ENCODE measurements at places on chromosomes 11 and 22.

GRCh38 chr11:22763166-22763565 lies 66.4 kb downstream of the SVIP start:
- peak; percentile 23 for DNase-seq

DNA sequence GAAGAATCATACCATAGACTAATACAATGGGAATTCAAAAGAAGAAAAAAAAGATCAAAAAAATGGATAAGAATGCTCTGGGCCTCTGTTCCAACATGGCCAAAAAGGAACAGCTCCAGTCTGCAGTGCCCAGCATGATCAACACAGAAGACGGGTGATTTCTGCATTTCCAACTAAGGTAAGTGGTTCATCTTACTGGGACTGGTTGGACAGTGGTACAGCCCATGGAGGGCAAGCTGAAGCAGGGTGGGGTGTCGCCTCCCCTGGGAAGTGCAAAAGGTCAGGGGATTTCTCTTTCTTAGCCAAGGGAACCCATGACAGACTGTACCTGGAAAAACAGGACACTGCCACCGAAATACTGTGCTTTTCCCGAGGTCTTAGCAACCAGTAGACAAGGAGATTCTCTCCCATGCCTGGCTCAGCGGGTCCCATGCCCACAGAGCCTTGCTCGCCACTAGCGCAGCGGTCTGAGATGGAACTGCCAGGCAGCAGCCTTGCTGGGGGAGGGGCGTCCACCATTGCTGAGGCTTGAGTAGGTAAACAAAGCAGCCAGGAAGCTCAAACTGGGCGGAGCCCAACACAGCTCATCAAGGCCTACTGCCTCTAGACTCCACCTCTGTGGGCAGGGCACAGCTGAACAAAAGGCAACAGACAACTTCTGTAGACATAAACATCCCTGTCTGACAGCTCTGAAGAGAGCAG lies 428.4 kb downstream of the MN1 start:
- DNase-seq, result peak; percentile 31

DNA sequence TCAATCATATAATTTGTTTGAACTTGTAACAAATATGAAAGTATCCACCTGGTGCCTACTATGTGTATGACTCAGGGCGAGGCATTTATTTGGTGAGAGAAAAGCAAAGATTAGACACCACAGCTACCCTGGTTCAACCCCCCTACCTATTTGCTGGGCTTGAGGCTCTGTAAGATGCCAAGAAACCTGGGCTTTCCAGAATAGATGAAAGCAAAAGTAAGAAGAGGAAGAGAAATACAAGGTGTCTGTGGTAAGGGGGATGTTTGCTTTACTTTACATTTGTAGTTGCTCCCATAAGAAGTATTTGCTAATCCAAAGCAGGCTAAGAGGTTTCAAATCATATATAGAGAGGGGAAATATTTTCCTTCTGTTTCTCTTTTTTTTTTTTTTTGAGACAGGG lies 61.7 kb downstream of the DDI1 start:
- DNase-seq, result no peak

GRCh38 chr11:2714871-2715270 lies 15.1 kb upstream of the KCNQ1OT1 start:
- no peak for DNase-seq

DNA sequence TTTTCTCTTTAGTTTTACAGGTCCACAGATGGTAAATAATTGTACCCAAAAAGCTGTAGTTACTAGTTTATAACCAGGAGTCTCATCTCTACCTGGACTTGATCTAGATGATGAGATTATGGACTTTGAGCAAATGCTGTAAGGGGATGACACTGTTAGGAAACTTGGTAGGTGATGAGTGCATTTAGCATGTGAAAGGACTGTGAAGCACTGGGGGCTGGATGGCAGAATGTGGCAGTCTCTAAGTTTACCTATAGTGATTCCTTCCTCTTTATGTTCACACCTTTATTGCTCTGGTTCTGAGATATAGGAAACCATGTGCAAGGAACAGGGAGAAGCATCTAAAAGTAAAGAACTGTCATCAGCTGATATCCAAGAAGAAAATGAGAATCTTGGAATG lies 230.7 kb upstream of the CHORDC1 start:
- DNase-seq, result no peak

DNA sequence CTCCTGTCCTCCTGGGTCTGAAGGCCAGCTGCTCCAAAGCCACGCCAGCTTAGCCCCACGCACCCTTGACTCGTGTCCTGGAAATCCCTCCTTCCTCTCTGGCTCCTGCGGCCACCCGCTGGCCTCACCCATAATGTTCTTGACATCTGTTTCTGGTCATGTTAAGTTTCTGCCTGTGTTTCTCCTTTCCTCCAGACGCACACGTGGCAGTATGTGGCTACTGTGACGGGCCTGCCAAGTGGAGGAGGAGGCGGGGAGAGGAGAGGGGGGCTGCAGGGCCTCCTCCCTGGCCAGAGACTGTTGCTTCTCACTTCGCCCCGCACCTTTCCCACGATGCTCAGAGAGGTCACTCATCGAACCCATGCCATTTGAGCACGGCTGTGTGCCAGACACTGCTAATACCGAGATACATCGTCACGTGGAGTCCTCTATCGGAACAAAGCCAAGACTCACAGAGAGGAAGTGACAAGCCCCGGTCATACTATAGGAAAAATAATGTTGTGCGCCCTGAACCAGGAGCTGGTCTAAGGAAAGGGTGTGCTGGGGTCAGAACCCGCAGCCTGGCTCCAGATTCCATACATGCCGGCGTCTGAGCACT lies 11.5 kb downstream of the C1QTNF6 start:
- DNase-seq, result peak; percentile 64

- peak; percentile 84 for DNase-seq
Observed at GRCh38 chr11:128716661-128717210, 22.9 kb downstream of the FLI1 start.

GRCh38 chr22:20558534-20558933 lies 51.1 kb downstream of the MED15 start:
- no peak for DNase-seq

DNA sequence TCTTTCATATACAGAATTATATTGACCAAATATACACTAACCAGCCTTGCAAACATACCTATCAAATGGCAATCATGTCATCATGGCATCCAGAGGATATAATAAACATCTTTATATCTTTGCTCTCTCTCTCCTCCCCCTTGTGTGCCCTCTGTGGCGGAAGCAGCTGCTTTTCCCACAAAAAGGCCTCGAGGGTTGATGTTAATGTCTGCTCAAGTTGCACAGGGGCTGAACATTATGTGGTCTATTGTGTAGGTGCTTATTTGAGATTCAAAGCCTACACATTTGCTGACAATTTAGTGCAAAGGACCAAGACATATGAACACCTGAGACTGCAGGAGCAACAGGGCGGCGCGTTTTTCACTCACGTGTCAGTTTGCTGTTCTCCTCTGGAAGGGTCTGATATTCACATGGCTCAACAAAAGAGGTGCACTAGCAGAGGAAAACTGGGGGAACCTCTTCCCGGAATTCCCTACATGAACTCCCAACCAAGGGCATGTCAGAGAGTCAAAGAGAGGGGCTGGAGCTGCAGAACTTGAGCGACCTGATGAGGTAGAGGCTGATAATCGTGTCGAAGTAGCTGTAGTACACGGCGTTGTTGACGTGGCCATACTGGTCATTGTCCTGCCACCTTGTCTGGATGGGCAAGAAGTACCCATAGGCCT lies 138.8 kb downstream of the RCN1 start:
- DNase-seq, result no peak

- DNase-seq, result peak; percentile 93
Observed at GRCh38 chr22:46425016-46425415, 89.5 kb downstream of the TRMU start.

DNA sequence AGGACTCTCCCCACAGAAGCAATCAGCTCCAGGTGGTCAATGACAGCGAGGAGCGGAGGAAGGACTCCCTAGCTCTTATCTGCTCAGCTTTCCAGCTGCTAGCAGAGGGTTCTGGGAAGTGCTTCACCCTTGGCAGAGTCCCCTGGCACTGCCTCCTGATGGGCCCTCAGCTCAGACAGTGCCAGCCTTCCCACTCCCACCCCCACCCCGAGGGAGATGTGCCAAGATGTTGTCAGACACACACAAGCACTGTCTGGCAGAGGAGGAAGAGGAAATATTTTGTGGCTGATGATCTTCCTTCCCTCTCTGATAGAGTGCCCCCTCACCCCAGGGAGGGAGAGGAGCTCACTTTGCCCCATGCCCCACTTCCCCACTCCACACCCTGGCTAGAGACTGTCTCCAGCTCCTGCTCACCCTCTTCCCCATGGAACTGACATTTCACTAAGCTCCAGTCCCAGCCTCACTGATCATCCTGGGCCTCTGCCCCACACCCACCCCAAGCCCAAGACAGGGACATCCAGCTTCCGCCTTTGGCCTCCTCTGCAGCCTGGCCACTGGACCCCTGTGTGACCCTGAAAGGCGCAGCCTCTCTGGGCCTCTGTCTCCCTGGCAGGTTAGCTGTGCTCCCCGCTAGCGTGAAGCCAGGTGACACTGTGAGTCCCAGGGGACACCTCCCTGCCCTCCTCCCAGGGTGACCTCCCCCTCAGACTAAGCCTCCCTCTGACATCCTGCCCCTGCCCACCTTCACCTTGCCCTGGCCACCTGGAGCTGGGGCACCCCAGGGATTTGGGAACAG lies 44.5 kb downstream of the SLCO2B1 start:
- DNase-seq, result no peak

GRCh38 chr11:117011541-117011898 lies 86.7 kb downstream of the SIK3 start:
- DNase-seq, result no peak

DNA sequence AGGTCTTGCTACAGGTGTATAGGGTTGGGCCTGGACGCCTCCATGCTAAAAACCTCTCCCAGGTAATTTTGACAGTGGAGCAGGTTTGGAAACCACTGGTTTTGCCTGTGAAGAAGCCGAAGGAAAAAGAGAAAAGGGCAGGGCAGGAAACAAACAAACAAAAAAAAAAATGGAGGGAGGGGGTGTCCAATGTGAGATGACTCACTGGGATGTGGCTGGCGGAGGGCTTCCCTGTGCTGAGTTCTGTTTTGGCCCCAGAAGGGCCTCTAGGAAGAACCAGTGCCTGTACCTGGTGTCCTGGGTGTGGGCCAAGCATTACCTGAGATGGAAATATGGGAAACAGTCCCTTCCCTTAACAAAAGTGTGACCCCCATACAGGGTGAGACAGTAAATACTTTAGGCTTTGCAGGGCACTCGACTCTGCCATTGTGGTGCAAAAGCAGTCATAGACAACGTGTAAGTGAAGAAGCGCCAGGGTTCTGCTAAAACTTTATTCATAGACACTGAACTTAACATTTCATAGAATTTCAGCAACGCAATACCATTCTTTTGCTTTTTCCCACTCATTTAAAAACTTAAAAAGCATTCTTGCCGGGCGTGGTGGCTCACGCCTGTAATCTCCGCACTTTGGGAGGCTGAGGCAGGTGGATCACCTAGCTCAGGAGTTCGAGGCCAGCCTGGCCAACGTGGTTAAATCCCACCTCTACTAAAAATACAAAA lies 9.5 kb upstream of the DGKZ start:
- DNase-seq, result no peak

DNA sequence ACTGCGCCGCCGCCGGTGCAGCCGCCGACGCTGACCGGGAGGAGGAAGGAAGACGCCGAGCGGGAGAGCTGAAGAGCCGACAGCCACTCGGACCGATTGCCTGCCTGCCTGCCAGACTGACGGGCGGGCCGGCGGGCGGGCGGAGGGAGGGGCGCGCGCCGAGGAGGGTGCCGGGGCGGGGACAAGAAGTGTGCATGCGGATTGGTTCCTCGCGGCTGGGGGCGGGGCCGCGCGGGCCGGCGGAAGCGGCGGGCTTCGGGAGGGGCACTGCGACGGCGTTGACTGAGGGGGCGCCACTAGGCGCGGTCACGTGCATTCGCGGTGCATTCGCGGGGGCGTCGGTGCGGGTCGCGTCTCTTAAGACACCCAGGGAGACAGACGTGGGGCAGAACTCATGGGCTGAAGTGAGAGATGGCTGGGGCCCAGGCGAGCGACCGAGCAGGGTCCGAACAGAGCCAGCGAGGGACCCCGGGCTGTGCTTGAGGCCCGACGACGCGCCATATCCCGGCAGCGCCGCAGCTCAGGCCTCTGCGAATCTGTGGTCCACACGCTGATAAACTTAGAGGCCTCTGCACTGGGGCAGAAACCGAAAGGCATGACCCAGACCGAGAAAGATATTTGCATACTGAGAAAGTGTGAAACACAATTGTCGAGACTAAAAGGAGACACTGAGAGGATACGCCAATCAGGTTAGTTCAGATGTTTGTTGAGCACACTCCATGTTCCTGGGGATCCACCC lies at the start of gene MAPK1:
TSS of gene MAPK1 (minus strand) at position 118 of the 739 bp plus-strand sequence. CDS start 205 bp downstream, outside the sequence.
- DNase-seq, result peak; percentile 97

- DNase-seq, result no peak
Observed at GRCh38 chr11:19393941-19394340, 153.2 kb upstream of the E2F8 start.

DNA sequence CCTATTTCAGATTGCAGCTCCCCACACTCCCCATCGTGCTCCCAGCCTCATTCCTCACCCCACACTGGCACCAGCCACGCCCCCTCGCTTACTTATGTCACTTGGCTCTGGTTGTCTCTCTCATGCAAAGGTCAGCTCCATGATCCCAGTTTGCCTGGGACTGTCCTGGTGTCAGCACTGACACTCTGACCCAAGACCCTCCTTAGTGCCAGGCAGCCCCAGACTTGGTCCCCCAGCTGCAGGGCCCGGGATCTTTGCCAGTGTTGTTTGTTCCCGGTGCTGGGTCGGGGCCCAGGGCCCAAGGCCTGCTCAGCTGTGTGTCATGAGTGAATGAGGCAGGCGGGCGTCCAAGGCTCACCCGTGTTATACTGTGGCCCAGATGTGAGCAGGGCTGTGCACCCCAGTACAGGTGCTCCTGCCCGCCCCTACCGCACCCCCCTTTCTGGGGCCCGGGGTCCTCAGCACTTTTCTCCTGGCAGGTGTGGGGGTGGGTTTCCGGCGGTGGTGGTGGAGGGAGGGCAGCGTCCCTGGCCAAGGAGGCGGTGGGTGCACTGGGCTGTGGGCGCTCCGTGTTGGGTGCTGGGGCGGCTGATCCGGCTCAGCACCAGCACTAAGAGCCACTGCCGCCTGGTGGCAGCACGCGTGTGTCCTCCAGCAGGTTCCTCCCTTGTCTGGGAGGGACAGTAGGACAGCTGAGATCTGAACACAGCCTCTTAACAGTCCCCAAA lies 19.5 kb downstream of the IL17REL start:
- DNase-seq, result peak; percentile 61

GRCh38 chr11:70473873-70474690 lies 75.8 kb downstream of the CTTN start:
- DNase-seq, result no peak
